ENCODE measurements at places on chromosomes 7 and 10. TPM values are rescaled to one million over a fixed set of nuclear protein-coding genes. Genes with fewer than 3 reads are reported as not detected.

DNA sequence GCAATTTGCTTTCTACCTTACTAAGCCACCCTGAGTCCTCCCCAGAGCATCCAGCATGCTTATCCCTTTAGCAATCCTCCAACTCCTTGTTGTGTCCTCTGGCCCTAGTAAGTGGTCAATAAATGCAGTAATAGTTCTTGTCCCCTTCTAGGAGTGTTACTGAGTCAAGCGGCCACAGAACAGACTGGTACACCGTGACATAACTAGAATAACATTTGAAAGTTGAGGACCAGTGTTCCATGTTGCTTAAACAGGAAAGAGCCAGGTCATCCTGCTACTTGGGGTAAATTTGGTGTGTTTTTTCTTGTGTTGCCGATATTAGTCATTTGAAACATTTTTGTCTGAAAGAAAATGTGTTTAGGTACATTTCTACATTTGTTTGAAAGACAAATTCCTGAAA is 4.8 kb upstream of the CDK6 start:
- no peak for DNase-seq

GRCh38 chr7:11737723-11738122 is 94.3 kb downstream of the THSD7A start:
- no peak for DNase-seq

- DNase-seq, result no peak
Measured at GRCh38 chr10:71972746-71973695, 8.8 kb downstream of the CHST3 start.

KAZALD1 gene
- 0.44 TPM for total RNA-seq

FAM241B gene
- total RNA-seq, result 0.20 TPM

Measured in lung microvascular endothelial cell (primary cell).